ENCODE measurements at places on chromosomes 7 and 10. TPM values are rescaled to one million over a fixed set of nuclear protein-coding genes. Genes with fewer than 3 reads are reported as not detected.

GRCh38 chr10:112526906-112527305, 79.9 kb downstream of the VTI1A start:
- peaks cover 16% of the 10 kb centered on the region for H3K4me1 ChIP-seq
- no peak for DNase-seq
- no peaks in the 10 kb centered on the region for H3K36me3 ChIP-seq
- no peak overlapping the region for H3K4me3 ChIP-seq
- H3K27ac ChIP-seq, result no peak overlapping the region

DNA sequence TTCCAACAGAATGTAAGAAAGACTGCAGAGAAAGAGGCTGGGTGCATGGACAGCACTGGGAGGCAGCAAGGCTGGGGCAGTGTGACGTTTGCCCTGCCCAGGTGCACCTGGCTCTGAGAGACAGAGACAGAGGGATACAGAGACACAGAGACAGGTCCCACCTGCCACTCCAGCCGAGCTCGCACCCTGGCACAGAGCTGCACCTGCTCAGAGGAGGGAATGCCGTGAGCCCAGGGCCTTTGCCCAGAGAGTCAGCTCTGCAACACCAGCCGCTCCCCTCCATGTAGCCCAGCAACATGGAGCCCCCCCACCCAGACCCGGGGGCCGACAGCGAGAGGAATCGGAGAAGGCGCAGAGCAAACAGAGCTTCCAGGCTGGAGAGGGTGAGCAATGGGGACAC, 35.3 kb upstream of the PROSER2 start:
- H3K27ac ChIP-seq, result no peak overlapping the region
- DNase-seq, result no peak
- no peak overlapping the region for H3K4me3 ChIP-seq
- no peaks in the 10 kb centered on the region for H3K36me3 ChIP-seq
- H3K27me3 ChIP-seq, result peaks cover 50% of the 10 kb centered on the region

DNA sequence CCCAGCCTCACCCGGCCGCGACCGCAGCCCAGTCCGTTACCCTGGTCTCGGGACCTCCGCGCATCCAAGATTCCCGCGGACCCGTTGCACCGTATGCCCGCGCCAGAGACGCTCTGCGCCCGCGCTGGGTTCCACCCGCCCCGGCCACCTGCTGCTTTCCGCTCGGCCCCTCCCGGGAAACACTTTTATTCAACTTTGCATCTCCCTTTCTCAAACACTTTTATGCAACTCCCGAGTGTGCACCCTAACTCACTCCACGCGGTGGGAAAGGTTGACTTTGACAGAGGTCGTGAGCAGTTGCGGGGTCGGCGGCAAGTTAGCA, at the start of gene ODAD2:
TSS of gene ODAD2 (minus strand) at position 126 of the 322 bp plus-strand sequence. CDS start 3,937 bp downstream, outside the sequence.
- no peak for DNase-seq
- peak within 1 kb of the TSS; percentile 97 for H3K4me3 ChIP-seq
- no peaks in the 10 kb centered on the region for H3K36me3 ChIP-seq
- peak within 1 kb of the TSS; percentile 68 for H3K27ac ChIP-seq

GRCh38 chr10:79985481-79986072, 36.7 kb upstream of the SFTPD start:
- peaks cover 12% of the 10 kb centered on the region for H3K36me3 ChIP-seq
- H3K4me3 ChIP-seq, result no peak overlapping the region
- no peak overlapping the region for H3K27ac ChIP-seq
- DNase-seq, result no peak
- H3K4me1 ChIP-seq, result peaks cover 8% of the 10 kb centered on the region

DNA sequence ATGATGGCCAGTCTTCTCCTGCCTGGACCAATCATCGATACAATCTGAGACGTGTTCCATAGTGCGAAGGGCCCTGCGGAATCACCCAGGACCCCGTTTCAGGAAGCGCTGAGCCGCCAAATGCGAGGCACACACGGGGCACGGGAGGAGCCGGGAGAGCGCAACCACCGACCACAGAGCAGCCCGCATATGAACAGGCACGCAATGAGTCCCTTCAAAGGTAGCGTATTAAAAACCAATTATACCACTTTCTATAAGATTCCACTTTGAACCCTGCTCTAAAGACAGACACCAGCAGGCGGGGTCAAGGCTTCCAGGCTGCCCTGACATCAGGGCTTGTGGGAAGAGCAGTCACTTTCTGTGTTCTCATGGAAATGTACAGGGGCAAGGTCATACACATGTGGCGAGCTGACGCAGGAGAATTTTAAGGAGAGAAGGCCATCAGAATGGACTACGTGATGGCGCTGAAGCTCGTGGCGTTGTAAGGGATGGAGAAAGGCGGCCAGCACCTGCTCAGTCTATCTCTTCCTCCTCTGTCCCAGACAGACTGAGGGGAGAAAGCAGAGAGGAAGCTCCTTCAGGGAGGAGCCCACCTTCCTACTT, 46.2 kb downstream of the AMZ1 start:
- H3K36me3 ChIP-seq, result peaks cover 2% of the 10 kb centered on the region
- H3K4me1 ChIP-seq, result peaks cover 13% of the 10 kb centered on the region
- DNase-seq, result no peak
- no peaks in the 10 kb centered on the region for H3K27me3 ChIP-seq

GRCh38 chr7:19772306-19772705, 1.1 kb downstream of the TMEM196 start:
- peaks cover 7% of the 10 kb centered on the region for H3K36me3 ChIP-seq
- DNase-seq, result no peak
- peaks cover 11% of the 10 kb centered on the region for H3K4me1 ChIP-seq

DNA sequence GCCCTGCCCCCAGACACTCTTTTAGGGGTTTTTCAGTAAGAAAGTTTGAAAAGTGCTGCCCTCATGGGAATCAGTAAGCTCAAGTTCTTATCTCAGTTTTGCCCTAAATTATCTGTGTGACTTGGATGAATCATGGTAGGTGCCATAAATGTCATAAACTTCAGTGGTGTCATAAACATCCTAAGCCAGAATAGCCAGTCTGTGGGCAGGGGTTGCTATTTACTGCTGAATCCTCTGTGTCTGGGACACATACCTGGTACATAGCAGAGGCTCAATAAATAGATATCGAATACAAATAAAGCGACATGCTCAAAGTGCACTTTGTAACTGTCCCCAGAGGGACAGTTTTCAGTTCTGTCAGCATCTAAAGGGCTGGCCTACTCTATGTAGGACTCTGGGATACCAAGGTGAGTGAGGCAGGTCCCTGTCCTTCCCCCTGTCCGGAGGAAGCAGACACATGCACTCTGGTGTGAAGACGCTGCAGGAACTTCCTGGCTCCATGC, 502.1 kb downstream of the RPS24 start:
- H3K4me1 ChIP-seq, result peaks cover 18% of the 10 kb centered on the region
- DNase-seq, result no peak
- H3K27ac ChIP-seq, result no peak overlapping the region
- peaks cover 6% of the 10 kb centered on the region for H3K36me3 ChIP-seq
- no peak overlapping the region for H3K4me3 ChIP-seq

DNA sequence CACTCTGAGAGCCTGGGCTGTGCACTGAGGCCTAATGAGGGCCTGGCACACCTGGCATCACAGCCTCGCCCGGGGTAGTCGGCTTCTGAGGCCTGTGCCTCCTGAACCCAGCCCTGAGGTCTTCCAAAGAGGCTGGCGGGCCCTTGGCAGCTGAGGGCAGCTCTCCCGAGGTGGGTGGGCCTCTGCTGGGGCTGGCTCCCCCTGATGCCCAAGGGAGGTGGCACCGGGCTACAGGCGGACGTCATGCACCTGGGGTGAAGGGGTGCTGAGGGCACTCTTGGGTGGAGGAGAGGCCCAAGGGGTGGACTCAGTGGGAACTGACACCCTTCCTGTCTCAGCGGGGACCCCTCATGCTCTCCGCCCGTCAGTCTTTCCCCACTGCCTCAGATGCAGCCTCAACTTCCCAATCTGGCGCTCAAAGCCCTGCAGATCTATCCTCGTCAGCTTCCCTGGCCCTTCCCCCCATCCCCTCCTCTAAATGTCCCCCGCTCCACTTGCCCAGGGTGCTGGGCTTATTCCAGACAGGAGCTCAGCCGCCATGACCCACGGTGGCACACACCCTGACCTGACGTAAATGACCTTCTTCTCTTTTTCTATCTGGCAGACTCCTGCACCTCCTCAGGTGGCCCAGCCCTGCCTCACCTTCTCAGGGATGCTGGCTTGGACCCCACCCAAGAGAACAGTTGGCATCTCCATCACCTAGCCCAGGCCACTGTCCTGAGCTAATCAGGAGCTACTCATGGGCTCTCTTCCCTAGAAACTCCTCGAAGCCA, 38.2 kb downstream of the MYL10 start:
- DNase-seq, result no peak
- H3K36me3 ChIP-seq, result no peaks in the 10 kb centered on the region
- H3K27ac ChIP-seq, result no peak overlapping the region
- H3K4me1 ChIP-seq, result peaks cover 8% of the 10 kb centered on the region
- H3K27me3 ChIP-seq, result no peaks in the 10 kb centered on the region

DNA sequence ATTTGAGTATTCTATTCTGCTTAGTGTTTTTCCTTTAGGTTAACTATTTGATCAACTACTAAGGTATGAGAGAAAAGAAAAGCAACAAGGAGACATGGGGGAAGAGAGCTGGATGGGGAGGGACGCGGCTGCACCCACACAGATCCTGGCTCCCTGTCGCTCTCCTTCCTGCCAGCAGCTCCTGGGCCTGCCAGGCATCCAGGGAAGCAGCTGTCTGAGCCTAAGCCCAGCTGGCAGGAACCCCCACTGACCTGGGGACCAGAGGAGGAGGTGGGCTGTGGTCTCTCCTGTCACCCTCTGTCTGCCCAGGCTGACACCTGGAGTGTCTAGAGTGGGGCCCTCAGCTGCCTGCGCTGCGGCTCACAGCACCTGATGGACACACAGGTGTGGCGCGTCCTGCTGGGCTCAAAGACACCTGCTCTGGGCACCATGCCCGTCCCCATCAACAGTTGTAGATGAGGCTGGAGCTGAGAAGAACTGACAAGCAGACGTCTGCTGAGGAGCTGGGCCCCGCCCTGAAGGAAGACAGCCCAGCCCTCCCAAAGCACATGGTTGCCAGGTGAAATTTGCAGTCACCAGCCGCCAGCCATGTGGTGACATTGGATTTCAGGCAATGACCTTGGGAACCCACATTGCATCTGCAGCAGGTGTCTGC, 207.9 kb downstream of the PLXNA4 start:
- peaks cover 21% of the 10 kb centered on the region for H3K27me3 ChIP-seq
- H3K27ac ChIP-seq, result no peak overlapping the region
- H3K36me3 ChIP-seq, result peaks cover 5% of the 10 kb centered on the region
- no peak for DNase-seq
- H3K4me3 ChIP-seq, result no peak overlapping the region
- H3K4me1 ChIP-seq, result peaks cover 7% of the 10 kb centered on the region

GRCh38 chr7:97018791-97019531, 5.7 kb downstream of the DLX5 start:
- H3K27ac ChIP-seq, result no peak overlapping the region
- no peak overlapping the region for H3K4me3 ChIP-seq
- H3K36me3 ChIP-seq, result peaks cover 13% of the 10 kb centered on the region
- no peak for DNase-seq
- H3K27me3 ChIP-seq, result peaks cover 95% of the 10 kb centered on the region
- peaks cover 18% of the 10 kb centered on the region for H3K4me1 ChIP-seq

- no peaks in the 10 kb centered on the region for H3K27me3 ChIP-seq
- H3K27ac ChIP-seq, result no peak overlapping the region
- H3K4me3 ChIP-seq, result no peak overlapping the region
Measured at GRCh38 chr10:90224791-90225566, 523.6 kb downstream of the KIF20B start.

DNA sequence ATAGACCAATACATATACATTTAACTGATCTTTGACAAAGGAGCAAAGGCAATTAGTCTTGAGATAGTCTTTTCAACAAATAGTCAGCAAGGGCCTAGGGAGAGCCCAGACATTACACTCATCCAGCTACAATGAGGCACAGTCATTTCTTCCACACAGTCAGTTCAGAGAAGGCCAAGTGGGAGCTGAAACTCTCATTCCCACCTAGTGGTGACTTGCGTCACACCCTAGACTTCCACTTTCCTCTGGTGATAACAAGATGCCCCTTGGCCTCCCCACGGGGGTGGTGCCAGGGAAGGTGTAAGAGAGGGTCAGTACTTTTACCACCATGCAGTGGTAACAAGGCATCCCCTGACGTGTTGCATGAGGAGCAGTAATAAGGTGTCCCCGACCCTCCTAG, 8.0 kb downstream of the FRMPD2 start:
- H3K27me3 ChIP-seq, result peaks cover 8% of the 10 kb centered on the region
- DNase-seq, result no peak
- no peaks in the 10 kb centered on the region for H3K4me1 ChIP-seq
- H3K27ac ChIP-seq, result no peak overlapping the region
- no peak overlapping the region for H3K4me3 ChIP-seq
- H3K36me3 ChIP-seq, result peaks cover 3% of the 10 kb centered on the region

DNA sequence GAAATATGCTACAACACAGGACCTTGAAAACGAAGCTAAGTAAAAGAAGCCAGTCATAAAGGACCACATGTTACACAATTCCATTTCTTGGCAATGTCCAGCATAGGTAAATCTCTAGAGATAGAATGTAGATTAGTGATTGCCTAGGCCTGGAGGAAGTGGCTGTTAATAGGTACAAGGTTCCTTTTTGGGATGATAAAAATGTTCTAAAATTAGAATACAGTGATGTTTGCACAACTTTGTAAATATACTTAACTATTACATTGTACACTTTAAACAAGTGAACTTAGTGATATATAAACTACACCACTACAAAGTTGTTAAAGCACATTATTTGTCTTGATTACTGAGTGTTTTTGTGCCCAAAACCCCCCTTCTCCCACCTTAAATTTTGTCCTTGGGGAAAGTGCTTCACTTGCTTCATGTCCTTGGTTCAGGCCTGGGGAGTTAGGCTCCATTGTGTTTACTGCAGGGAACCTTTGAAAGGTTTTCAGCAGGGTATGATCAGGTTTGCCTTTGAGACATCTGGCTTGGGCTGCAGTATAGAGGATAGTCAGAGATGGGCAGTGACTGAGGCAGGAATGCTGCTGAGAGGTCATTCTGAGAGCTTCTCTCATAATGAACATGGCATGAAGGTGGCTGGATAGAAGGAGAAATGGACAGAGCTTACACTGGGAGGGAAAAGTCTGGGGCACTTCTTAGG, 1052.6 kb downstream of the REEP3 start:
- no peak overlapping the region for H3K4me3 ChIP-seq
- H3K4me1 ChIP-seq, result no peaks in the 10 kb centered on the region
- H3K27me3 ChIP-seq, result no peaks in the 10 kb centered on the region
- no peak overlapping the region for H3K27ac ChIP-seq

- H3K27me3 ChIP-seq, result no peaks in the 10 kb centered on the region
- peak overlapping the region; percentile 71 for H3K27ac ChIP-seq
- DNase-seq, result no peak
Measured at GRCh38 chr7:121384265-121384664, 11.8 kb downstream of the FAM3C start.

- H3K4me3 ChIP-seq, result no peak overlapping the region
- DNase-seq, result no peak
- no peaks in the 10 kb centered on the region for H3K4me1 ChIP-seq
- H3K27me3 ChIP-seq, result peaks cover 18% of the 10 kb centered on the region
Measured at GRCh38 chr7:141409801-141410329, 141.3 kb upstream of the AGK start.

- no peak overlapping the region for H3K27ac ChIP-seq
- DNase-seq, result no peak
- H3K27me3 ChIP-seq, result no peaks in the 10 kb centered on the region
- H3K36me3 ChIP-seq, result peaks cover 6% of the 10 kb centered on the region
Measured at GRCh38 chr10:129758207-129759021, 205.7 kb downstream of the EBF3 start.

The GCK gene
- not detected for total RNA-seq

The OPN4 gene
- not detected for total RNA-seq

The SEMA3C gene
- total RNA-seq, result 0.62 TPM
